ENCODE measurements at places on chromosomes 4 and X. TPM values are rescaled to one million over a fixed set of nuclear protein-coding genes. Genes with fewer than 3 reads are reported as not detected.

NUDT11 gene
- 9.6 TPM for total RNA-seq

PDZD4 gene
- not detected for total RNA-seq

ALB gene
- total RNA-seq, result 0.24 TPM

AGTR2 gene
- total RNA-seq, result not detected

SPANXN3 gene
- total RNA-seq, result not detected

KIF4A gene
- total RNA-seq, result 1.4 TPM

FMR1NB gene
- not detected for total RNA-seq

MAGEB2 gene
- total RNA-seq, result not detected

ELF2 gene
- total RNA-seq, result 21.7 TPM

REELD1 gene
- not detected for total RNA-seq

MAGEC2 gene
- not detected for total RNA-seq

TMEM33 gene
- total RNA-seq, result 119 TPM

MSX1 gene
- total RNA-seq, result not detected

IGFBP7 gene
- 148 TPM for total RNA-seq

SYTL4 gene
- total RNA-seq, result 1.9 TPM

KDR gene
- 0.43 TPM for total RNA-seq

C4orf51 gene
- not detected for total RNA-seq

TEX28 gene
- total RNA-seq, result not detected

RPS6KA6 gene
- 3.2 TPM for total RNA-seq

CLDN2 gene
- 0.96 TPM for total RNA-seq

RNF175 gene
- total RNA-seq, result not detected

DDIT4L gene
- 1.2 TPM for total RNA-seq

GALNTL6 gene
- not detected for total RNA-seq

TRPC5OS gene
- total RNA-seq, result not detected

NCBP2L gene
- not detected for total RNA-seq

FREM3 gene
- total RNA-seq, result not detected

GATA1 gene
- total RNA-seq, result not detected

HEPH gene
- total RNA-seq, result not detected

ACOT9 gene
- total RNA-seq, result 58.3 TPM

TNIP3 gene
- not detected for total RNA-seq

N4BP2 gene
- total RNA-seq, result 5.5 TPM

TRIM2 gene
- total RNA-seq, result 14.5 TPM

SSX4B gene
- total RNA-seq, result not detected

GPM6B gene
- 0.21 TPM for total RNA-seq

TDO2 gene
- total RNA-seq, result under 0.01 TPM

ARMCX4 gene
- total RNA-seq, result 0.43 TPM

ATRX gene
- total RNA-seq, result 48.0 TPM

TMEM271 gene
- total RNA-seq, result not detected

All from tracheal epithelial cell (primary cell).